LNCaP clone FGC (cell line): ENCODE measurements at places on chromosomes 5 and 9.

DNA sequence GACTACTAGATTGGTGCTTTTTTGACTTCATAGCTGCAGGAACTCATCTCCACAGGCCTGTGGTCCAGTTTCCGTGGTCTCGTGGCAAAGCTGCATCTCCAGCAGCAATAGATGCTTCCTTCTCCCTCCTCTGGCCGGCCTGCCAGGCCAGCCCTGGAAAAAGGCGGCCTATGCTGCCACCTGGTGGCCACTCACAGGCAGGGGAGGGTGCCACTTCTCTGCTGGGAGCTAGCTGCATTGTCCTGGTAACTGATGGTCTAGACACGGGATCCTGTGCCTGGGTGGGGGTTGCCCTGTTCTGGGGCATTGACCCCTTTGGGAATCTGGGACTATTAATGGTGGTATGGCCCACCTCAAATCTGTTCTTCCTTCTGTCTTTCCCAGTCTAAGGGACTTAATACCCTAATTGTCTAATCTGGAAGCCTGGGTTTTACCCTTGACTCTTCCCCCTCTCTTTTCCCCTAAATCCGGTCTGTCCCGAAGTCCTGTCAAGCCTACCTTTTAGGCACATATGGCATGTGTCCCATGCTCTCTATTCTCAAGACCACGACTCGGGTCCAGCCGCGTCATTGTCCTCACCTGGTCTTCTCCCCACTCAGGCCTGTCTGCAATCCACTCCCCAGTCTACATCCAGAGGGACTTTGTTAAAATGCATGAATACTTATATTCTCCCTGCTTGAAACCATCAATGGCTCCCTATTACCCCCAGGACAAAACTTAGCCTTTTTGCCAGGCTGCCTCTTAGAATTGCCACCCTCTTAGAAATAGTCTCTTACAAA lies 20.1 kb upstream of the PTGS1 start:
- DNase-seq: peak; percentile 8

DNA sequence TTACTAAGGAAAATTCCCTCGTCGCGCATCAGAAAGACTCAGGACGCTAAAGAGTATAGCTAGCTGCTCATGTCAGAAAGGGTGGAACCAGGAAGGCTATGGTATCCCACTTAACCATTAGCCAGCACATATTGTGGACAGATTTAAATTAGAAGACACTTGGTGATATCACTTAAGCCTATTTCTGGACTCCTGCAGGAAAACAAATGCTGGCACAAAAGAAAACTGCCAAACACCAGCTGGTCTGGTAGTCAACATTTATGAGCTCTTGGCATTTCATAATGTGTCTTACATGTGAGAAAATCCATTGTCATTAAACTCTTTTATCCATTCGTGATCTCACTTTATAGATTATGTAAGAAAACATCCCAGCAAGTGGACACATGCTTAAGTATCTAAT lies 377.4 kb downstream of the PTPRD start:
- DNase-seq: no peak

GRCh38 chr9:118991366-118992285 lies 377.6 kb downstream of the BRINP1 start:
- no peak for DNase-seq

DNA sequence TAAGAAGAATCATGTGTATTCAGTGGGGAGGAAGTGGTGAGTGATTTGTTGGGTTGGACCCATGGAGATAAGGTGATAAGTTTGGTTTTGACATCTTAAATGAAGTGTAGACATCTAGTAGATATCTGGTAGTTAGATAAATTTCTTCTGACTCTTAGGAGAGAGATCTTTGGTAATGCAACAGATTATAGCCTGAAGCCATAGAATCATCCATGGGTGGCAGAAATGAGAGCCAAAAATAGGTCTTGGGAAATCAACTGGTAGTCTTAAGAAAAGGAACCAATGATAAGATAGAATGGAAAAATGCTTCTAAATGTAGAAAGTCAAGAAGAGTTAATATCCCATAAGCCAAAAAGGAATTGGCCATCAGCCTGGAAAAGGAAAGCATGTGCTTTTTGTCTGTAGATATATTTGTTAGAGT lies 532.7 kb upstream of the GRAMD2B start:
- DNase-seq: no peak
